ENCODE measurements at places on chromosomes 16 and 17.

GRCh38 chr16:25256695-25257469 lies 763 bp downstream of the ZKSCAN2 start:
- DNase-seq = no peak

DNA sequence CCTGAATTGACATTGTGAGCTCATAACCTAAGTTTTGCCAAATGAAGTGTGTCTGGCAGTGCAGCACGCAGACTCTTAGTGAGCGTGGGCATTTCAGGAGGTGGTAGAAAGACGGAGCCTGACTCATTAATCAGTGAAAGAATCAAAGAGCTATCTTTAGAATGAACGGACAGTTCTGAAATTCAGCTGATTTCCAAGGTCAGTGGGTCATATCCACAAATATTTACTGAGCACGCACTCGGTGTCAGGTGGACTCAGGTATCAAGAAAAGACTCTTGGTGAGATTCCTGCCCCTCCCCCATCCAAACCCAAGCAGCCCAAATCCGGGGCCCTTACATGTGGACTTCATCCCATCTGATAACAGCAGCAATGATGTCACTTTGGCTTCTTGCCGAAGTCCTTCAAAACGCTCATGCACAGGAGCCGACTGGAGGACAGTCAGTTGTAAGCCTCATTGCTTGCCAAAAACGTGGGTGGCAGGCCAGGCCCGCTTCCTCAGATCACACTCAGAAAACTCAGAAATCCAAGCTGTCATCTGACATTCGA lies 185.8 kb downstream of the HS3ST3A1 start:
- no peak for DNase-seq

DNA sequence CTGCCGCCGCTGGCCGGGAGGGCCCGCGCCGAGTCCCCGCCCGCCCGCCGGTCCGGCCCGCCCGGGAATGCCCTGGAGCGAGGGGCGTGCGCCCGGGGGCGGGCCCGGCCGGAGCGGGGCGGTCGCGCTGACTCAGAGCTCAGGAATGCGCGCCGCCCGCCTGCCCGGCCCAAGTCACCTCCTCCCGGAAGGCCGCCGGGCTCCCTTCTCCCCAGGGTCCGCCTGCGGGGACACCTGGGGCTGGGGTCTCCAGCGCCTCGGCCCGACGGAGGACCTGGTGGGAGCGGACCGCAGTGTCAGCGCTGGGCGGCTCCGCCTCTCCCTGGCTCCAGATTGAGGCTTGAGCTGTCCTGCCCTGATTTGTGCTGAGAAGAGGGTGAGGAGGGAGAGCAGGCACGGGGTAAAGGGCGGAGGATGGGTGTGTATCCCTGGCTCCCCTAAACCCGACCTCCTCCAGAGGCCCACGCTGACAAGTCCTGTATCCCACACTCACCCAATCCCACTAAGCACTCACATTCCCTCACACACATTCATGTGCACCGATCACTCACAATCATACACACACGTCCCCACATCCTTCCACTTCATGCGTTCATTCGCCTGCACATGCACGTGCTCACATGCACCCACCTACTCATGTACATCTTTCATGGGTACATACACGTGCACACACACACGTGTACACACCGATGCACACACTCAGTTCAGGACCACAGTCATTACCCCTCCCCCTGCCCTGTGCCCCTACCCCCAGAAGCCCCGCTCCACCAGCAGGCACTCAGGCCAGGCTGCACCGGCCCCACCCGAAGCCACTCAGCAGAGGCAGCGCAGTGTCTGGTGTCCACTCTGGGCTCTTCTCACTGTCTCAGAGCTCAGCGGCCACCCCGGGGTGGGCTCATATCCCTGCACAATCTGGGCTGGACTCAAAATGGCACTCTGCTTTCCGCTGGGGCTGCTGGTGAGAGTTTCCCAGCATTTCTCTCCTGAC lies at the start of gene RHBDF1:
RHBDF1 (minus strand) TSS at position 71 of the 988 bp plus-strand sequence. CDS start 7,616 bp downstream, outside the sequence.
- DNase-seq = no peak

DNA sequence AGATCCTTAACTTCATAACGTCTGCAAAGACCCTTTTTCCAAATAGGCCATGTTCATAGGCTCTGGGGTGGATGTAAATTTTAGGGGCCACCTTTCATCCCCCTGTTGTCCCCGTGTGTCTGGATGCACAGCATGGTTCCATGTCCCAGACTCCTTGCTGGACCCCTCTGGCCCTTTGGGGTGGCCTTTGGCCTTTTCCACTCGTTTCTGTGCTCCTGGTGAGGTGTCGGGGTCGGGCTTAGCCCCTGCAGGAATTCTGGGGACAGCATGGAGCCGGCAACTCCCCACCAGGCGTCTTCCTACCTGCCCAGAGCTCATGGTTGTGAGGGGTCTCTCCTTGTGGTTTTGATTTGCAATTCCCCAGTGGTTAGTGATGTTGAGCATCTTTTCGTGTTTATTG lies 183.5 kb downstream of the SEC14L1 start:
- DNase-seq = no peak

DNA sequence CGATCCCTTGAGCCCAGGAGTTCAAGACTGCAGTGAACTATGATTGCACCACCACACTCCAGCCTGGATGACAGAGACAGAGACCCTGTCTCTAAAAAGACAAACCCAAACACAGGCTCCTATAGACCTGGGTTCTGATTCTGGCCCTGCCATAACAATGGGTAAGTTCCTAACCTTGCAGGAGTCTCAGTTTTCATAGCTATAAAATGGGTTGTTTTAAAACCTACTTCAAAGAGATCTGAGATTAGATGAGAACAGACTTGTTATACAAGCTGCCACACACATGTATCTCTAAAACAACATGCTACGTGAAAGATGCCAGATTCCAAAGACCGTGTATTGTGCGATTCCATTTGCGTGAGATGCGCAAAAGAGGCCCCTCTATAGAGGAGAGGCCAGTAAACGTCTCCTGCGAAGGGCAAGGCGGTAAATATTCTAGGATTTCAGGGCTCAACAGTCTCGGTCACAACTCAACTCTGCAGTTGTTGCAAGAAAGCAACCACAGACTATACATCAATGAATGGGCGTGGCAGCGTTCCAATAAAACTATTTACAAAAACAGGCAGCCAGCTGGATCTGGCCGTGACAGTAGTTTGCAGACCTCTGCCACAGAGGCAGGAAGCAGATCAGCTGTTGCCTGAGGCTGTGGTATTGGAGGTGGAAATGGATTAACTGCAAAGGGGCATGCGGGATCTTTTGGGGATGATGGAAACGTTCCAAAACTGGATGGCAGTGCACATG lies 5.9 kb downstream of the CORO7 start:
- DNase-seq = no peak

DNA sequence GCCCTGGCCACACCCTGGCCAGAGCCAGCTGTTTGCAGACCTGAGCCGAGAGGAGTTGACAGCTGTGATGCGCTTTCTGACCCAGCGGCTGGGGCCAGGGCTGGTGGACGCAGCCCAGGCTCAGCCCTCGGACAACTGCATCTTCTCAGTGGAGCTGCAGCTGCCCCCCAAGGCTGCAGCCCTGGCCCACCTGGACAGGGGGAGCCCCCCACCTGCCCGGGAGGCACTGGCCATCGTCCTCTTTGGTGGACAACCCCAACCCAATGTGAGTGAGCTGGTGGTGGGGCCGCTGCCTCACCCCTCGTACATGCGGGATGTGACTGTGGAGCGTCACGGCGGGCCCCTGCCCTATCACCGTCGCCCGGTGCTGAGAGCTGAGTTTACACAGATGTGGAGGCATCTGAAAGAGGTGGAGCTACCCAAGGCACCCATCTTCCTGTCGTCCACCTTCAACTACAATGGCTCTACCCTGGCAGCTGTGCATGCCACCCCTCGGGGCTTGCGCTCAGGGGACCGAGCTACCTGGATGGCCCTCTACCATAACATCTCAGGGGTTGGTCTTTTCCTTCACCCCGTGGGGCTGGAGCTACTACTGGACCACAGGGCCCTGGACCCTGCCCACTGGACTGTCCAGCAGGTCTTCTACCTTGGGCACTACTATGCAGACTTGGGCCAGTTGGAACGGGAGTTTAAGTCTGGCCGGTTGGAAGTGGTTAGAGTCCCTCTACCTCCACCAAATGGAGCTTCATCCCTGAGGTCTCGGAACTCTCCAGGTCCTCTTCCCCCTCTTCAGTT lies 578 bp downstream of the AOC2 start:
- DNase-seq = no peak

DNA sequence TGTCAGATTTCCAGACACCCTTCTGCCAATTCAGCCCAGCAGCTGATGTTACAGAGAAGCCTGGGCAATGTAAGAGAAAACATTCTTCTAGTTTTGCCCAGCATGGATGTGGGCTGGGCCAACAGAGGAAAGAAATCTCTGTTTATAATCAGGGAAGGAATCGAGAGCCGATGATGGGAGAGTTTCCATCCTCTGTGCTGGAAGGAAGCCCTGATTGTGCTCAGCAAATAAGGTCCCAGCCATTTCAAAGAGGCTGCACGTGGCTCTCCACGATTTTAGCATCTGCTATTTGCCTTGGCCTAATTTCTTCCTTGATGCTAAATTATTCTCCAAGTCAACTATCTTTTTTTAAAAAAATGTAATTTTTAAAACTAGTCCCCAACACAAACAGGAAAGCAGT lies 70.0 kb downstream of the IRX6 start:
- no peak for DNase-seq

GRCh38 chr16:28136751-28137434 lies 73.4 kb upstream of the GSG1L start:
- DNase-seq = no peak

- DNase-seq = peak; percentile 86
Observed at GRCh38 chr16:29029168-29029994, 44.5 kb downstream of the LAT start.

DNA sequence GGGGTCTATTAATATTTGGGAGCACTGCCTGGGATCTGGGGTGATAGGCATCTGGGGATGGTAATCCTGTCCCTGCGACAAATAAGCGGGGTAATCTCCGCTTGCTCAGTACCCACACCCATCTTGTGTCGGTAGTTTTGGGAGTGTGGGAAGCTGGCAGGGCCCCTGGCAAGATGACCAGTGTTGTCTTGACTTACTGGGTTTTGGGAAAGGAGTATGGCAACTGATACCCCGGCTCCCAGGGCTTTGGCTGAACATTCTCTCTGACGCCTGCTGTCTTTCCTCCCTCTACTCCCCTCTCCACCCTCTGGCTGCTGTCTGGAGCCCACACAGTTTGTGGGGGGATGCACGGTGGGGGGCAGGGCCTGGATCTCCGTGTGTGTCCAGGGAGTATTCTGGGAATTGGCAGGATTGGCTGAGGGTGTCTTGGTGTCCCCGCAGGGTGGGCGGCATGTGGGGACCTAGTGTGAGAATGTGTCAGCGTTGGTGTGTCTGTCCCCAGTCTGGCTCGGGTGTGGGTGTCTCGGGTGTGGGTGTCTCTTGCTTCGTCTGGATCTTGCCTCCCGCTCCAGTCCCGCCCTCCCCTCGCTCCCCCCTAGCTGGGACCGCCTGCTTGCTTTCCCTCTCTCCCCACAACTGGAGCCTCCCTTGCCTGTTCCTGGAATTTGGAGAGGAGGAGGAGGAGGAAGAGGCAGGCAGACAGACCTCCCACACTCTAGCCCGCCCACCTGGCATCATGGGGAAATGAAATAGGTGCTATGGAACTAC lies 12.0 kb downstream of the RARA start:
- DNase-seq = peak; percentile 52

- DNase-seq = no peak
Observed at GRCh38 chr17:33667671-33668070, 374.6 kb upstream of the ASIC2 start.

DNA sequence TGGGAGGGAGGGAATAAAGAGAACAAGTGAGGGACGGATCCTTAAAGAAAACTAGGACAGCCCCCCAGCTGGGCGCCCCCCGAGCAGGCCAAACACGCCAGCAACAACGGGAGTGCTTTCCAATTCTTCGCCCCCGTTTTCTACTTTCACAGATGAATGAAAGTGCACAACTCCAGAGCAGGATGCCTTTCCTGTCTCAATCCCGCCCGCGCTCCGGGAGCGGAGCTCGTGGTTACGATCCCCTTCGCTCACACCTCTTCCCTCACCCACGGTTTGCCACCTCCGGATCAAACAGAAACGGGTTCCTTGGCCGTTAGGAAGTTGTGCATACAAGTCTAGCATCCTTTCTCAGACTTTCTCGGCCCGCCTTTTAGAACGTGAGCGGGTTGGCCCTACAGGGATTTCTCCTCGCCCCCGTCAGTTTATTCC lies 680 bp downstream of the SKA2 start:
- DNase-seq = peak; percentile 21

GRCh38 chr17:51941272-51941671 lies 217.2 kb downstream of the CA10 start:
- DNase-seq = no peak

DNA sequence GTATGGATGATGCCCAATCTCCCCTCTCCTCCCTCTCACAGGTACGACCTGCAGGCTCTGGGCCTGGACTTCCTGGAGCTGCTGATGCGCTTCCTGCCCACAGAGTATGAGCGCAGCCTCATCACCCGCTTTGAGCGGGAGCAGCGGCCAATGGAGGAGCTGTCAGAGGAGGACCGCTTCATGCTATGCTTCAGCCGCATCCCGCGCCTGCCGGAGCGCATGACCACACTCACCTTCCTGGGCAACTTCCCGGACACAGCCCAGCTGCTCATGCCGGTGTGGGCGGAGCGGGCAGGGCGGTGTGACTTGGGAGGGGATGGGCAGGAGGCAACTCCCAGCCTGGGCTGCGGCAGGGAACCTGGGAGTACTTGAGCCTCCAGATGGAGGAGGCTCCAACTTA lies 18.1 kb downstream of the SPATA32 start:
- DNase-seq = no peak

DNA sequence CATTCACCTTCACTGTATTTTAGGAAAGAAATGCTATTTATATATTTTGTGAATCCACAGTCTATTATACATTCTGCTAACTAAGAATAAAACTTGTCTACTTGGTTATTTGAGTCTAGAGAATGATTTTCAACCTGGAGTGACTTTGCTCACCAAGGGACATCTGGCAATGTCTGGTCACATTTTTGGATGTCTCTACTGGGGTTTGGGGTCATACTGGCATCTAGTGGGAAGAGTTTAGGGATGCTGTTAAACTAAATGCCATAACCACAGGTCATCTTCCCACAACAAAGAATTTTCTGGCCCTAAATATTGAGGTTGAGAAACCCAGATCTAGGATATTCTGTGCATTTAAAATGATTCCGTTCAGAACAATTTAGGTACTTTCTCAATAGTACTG lies 26.0 kb downstream of the KCNJ16 start:
- no peak for DNase-seq

- DNase-seq = no peak
Observed at GRCh38 chr16:1141191-1141590, 11.7 kb upstream of the CACNA1H start.

DNA sequence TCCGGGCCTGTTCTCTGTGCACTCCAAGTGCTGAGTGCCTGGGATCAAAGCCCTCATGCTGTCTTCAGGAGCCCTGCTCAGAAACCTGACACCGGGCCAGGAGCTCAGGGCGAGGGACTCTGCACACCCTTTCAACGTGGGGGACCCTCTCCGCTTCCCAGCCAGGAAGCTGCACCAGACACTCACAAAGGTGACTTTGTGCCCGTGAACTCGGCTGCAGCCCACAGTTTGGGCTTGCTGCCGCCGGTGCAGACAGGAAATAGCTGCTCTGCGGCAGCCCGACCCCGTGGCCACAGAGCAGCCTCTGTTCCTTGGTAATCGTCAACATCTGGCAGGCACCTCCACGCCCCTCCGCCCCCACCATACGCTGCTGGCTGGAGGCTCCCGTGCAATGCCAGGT lies 93.4 kb upstream of the METRNL start:
- DNase-seq = peak; percentile 28

Data from activated T-cell treated with anti-CD3 and anti-CD28 coated beads for 4 hours (primary cell).